ENCODE measurements at places on chromosomes 11 and 22.

DNA sequence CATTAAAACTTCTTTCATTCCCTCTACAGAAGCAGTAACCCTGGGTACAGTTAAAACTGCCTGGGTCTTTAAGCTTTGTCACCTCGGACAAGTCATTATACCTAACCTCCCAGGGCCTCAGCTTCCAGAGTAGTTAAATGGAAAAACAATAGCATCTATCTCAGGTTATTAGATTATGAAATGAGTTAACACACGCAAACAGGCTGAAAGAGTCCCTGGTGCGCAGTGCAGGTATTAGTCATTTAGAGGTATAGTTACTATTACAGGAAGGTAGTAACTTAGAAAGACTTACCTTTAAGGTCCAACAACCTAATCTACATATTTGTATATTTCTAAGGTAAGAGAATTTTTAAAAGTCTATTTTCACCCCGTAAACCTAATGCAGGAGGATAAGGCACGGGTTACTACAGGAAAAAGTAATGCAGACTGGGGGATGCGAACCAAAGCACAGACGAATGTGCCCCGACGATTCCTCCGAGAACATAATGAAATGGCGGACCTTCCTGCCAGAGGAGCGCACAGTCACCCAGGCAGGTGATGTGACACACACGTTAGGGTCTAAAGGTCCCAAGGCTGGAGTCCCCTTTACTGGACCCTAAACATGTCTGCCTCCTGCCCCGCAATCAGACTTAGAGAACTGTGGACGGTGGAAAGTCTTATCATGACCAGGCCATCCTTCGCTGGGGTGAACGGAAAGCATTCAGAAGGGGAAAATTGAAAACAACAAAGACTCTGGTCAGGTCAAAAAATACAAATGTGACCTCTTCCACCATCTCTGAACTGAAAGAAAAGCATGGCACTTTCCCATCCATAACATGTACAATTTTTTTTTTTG is 1.3 kb downstream of the NAP1L4 start:
- DNase-seq: peak; percentile 30

DNA sequence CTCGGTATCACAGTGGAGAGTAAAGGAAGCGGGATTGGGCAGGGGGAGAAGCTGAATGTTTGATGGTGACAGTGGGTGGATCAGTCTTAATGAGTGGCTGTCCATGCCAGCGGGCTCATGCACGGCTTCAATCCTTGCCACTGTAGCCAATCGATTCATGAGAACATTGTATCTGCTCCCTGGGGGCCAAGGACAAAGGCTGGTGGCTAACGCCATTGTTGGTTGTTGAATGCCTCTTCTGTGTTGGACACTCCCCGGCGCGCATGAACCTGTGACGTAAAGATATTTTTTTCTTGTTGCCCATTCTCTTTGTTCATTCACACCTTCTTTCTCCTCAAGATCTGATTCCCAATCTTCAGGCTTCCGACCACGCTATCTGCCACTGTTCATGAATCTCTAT is 20.9 kb upstream of the ATXN10 start:
- DNase-seq: no peak

DNA sequence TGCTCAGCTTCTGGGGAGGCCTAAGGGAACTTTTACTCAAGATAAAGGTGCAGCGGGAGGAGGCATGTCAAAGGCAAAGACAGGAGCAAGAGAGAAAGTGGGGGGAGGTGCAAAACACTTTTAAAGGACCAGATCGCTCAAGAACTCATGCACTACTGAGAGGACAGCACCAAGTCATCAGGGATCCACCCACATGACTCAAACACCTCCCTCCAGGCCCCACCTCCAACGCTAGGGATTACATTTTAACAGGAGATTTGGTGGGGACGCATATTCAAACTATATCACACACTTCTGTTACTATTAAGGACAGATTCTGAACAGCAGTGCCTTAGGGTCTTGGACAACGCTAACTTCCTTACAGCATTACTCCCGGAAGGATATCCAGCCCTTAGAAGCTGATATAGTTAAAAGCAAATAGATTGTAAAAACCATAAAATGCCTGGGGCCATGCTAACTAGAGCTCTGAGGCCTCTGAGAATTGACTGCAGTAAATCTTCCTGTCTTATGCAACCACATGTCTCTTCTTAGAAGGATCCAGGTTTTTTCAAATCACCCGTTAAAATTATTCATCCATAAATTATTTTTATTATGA is 16.7 kb upstream of the ZC3H12C start:
- DNase-seq: no peak

- no peak for DNase-seq
Measured at GRCh38 chr11:122189229-122189628, 73.2 kb upstream of the BLID start.

- peak; percentile 87 for DNase-seq
Measured at GRCh38 chr11:120013325-120014250, 124.3 kb downstream of the TRIM29 start.

DNA sequence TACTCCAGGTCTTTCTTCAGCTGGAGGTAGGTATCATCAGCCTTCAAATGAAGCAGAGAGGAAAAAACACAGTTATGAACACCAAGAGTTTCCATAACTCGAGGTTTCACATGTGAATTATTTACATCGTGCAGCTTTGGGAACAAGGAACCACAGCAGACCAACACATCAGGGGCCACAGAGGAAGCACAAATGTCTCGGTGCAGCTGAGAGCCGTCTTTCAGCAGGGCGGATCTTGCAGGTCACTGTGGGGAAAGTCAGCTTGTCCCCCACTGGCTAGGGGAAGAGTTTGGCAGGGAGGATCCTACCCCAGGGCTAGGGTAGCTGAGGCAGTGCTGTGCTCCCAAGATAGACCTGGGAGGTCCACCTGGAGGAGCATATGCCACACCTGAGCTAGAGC is 74.7 kb downstream of the C11orf58 start:
- no peak for DNase-seq

DNA sequence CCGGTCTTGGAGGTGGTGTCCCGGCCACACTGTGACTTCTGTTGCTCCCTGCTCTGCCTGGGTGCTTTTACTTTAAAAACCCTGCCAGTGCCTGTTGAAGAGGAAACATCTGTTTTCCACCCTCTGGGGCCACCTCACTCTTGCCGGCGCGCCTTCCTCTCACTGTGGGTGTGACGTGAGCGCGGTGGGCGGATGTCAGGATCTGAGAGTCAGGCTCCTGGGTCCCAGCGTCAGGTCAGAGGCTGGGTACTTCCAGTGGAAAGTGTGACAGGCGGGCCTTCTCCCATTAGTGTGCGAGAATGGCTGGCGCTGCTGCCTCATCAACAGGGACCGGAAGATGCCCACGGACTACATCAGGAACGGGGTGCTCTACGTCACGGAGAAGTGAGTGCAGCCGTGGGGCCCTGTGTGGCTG is 54.2 kb downstream of the GRAMD4 start:
- no peak for DNase-seq

DNA sequence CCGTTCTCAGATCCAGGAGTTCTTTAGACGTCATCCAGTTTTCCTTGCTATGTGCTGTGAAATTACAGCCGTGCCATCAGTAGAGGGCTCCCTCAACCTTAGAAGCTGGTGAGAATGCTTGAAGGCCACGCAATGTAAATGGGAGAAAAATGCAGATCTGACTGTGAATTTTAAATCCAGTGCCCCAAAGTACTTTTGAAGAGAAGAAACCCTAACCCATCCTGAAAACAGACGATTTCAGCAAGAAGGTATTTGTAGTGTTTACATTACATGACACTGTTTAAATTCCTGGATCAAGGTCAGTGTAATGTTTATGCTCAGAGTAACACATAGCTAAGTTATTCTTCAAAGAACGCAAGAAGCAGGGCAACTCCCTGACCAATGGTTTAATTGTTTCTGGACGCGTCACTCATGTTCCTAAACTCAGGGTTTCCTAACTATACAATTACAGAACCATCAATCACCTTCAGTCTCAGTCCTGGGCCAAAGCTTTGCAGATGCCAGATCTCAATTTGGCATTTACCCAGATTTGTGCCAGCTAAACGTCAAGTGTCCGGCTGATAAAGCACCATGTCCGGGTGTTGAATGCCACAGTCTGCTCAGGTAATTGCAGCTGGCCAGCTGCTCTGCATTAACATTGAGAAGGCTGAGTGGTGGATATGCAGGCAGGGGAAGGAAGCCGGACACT is 38.2 kb downstream of the ADAMTS8 start:
- DNase-seq: no peak

DNA sequence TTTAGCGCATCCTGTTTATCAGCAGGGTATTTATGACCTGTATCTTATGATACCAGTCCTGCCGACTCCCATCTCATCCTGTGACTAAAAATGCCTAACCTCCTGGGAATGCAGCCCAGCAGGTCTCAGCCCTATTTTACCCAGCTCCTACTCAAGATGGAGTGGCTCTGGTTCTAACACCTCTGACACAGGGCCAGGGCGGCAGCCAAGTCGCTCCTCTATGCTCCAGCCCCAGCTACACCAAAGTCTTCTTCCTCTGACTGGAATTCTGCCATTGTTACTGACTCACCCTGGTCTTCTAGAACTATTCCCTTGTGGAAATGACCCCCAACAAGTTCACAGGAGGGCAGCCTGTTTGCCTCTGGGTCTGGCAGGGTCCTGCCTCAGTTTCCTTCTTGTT is 7.9 kb upstream of the C1QTNF6 start:
- no peak for DNase-seq

DNA sequence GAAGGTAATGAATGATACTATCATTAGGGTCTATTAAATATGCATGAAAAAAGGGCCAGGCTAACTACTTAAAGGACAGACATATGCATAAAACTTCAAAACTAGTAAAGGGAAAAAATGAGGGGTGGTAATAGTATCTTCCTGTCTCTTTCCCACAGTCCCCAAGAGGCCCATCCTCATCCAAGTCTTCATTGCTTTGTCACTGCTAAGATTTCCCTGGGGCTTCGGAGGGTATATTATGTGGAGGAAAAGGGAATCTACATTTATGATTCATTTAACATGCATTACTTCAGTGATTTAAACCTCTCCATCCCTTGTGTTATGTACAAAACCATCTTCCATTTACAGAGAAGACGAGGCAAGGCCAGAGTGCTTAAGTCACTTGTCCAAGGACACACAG is 66.1 kb downstream of the CWC15 start:
- no peak for DNase-seq

- DNase-seq: no peak
Measured at GRCh38 chr11:133123796-133124195, 408.5 kb downstream of the OPCML start.

GRCh38 chr11:1077417-1078119 is 2.9 kb downstream of the MUC2 start:
- no peak for DNase-seq

DNA sequence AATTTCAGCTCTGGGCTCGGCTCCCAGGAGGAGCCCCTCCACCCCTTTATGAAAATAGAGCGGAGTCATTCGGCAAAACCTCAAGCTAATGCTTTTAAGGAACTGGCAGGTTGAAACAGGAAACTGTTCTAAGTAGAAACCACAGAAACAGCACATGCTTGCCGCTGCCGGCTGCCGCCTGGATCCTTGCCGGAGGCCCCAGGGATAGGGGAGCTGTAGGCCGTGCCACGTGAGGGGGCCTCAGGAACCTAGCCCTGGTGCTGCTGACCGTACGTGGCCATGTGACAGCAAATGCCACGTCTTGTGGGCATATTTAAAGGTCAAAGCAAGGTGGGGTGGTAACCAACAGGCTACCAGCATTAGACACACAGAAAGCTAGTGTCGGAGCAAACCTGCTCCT is 77.9 kb upstream of the TIMP3 start:
- no peak for DNase-seq

Data from neural progenitor cell (in vitro differentiated cells).